ENCODE measurements at places on chromosomes 3 and 15. TPM values are rescaled to one million over a fixed set of nuclear protein-coding genes. Genes with fewer than 3 reads are reported as not detected.

DNA sequence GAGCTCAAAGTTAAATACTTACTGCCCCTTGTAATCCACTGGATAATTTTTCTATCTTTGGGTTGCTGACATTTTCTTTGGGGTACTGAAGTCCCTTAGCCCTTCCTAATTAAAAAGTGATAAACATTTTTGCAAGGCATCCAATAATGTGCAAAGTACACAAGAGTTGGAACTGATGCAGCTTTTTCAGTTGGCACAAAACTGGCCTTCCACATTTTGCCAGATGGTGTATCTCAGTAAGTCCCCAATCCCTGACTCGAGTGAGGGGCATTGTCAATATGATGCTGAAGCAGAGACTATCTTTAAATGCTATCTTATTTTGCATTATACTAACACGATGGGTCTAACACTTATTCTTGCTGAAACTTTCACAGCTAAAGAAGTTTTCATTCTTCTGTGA is 27.8 kb downstream of the FHIT start:
- no peak overlapping the region for H3K27ac ChIP-seq
- no peaks in the 10 kb centered on the region for H3K36me3 ChIP-seq
- no peak for DNase-seq
- no peaks in the 10 kb centered on the region for H3K4me1 ChIP-seq

GRCh38 chr3:150870406-150870805 is 34.8 kb downstream of the MINDY4B start:
- peak; percentile 48 for DNase-seq
- no peaks in the 10 kb centered on the region for H3K36me3 ChIP-seq
- H3K4me1 ChIP-seq: peaks cover 18% of the 10 kb centered on the region
- peak overlapping the region; percentile 10 for H3K27ac ChIP-seq

- no peak overlapping the region for H3K4me3 ChIP-seq
- no peak overlapping the region for H3K27ac ChIP-seq
- H3K27me3 ChIP-seq: peaks cover 44% of the 10 kb centered on the region
- no peak for DNase-seq
- no peaks in the 10 kb centered on the region for H3K36me3 ChIP-seq
- H3K4me1 ChIP-seq: peaks cover under 1% of the 10 kb centered on the region
Measured at GRCh38 chr15:73732930-73733329, 20.2 kb downstream of the INSYN1 start.

- no peak for DNase-seq
- peaks cover 7% of the 10 kb centered on the region for H3K36me3 ChIP-seq
- peaks cover 24% of the 10 kb centered on the region for H3K4me1 ChIP-seq
- no peak overlapping the region for H3K27ac ChIP-seq
Measured at GRCh38 chr15:62644889-62645742, 397.4 kb upstream of the TPM1 start.

Gene SEMA3F
- 35.6 TPM for total RNA-seq

Gene FBXW12
- not detected for total RNA-seq
